ENCODE measurements at places on chromosomes 6 and 20.
A peak's percentile ranks its signal among the peaks of the same experiment; 100 is the strongest.

DNA sequence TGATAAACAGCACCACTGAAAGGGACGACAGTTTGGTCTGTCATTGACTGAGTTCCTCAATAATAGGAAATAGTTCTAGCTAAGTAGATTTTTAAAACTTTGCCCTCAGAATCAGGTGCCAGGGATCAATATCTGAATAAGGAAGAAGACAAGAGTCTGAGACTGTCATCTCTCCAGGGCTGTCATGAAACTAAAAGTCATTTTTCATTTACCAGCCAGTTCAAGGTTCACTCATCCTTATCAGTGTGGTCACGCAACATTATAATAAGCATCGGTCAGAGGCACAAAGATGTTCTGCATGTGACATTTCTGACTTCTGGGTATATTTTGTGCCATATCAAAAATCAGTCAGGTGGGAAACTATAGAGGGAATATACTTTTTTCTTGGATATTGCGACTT, 52.5 kb upstream of the E2F3 start:
- no peak for DNase-seq

DNA sequence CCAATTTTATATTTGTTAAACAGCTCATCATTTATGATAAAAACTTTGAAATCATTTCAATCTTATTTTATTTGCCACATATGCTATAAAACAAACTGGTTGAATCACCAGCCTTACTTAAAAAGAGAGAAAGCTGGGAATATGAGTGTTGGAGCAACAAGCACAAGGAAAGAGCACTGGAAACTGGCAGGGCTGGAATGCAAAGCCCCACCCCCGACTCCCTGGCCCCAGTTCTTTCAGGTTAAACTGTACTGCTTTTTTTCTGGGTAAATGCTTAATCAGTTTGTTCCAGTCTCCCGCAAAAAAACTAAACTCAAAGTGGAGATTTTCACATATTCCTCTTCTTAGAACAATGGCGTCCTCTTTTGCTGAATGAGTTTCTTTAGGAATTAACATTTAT, 433.8 kb upstream of the NOX3 start:
- no peak for DNase-seq

DNA sequence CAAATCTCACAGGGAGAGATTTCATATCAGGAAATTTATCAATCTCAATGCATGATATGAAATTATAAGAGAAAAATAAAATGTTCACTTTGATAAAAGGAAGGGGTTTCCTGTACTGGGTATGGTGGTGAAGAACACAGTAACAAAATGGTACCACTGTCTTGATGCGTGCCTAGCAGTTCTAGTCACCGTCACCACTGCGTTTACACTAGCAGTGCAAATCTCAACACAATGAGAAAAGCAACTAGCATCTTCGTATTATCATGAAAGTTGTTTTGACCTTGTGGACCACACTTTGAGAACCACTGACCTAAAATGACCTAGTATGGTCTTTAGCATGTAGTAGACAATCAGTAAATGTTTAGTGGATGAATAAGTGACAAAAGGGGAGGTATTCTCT, 68.4 kb upstream of the ADGRF4 start:
- no peak for DNase-seq

DNA sequence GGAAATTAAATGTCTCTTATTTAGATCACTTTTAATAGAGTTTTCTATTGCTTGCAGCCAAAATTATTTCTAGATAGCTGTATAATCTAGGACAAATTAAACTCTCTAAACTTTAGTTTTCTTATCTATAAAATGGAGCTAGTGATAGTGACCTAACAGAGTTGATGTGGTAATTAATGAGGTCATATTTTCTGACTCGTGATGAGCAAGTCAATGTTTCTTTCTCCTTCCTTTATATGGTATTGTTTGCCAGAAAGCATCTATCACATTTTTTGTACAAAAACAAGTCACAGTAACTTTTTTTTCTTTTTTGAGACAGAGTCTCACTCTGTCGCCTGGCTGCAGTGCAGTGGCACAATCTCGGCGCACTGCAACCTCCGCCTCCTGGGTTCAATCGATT, 267.7 kb downstream of the FARS2 start:
- no peak for DNase-seq

DNA sequence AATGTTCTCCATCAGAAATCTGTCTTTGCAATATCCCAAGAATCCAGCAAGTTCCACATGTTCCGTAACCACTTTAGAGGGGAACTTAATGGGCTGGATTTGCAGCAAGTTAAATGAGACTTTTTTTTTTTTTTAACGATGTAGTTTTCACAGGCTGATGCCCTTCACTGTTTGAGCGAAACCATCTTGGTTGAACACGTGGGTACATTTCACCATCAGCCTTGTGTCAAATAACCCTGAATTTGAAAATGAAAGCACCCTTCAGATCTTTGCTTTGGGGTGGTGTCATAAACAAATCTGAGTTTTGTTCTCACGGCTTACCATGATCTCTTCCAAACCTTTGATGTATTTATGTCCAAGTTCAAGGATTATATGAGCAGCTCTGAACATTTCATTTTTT, 73.7 kb upstream of the EXOC2 start:
- no peak for DNase-seq

DNA sequence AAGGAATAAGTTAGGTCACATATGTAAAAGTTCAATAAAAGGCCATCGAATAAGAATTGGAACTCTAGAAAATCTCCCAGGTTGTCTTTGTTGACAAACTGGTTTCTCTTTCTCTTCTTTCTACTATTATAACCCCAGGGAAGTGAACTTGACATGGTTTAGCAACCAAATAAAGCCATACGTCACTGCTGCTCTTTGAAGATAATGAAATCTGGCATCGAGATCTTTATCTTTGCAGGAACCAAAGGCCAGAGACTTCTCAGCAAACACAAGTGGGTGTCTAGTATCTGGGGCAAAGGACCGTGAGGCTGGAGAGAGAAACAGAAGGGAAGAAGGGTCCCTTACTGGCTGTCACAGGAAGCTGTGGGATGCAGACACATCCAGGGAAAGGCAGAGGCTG, 286.7 kb upstream of the CDYL start:
- DNase-seq = no peak

DNA sequence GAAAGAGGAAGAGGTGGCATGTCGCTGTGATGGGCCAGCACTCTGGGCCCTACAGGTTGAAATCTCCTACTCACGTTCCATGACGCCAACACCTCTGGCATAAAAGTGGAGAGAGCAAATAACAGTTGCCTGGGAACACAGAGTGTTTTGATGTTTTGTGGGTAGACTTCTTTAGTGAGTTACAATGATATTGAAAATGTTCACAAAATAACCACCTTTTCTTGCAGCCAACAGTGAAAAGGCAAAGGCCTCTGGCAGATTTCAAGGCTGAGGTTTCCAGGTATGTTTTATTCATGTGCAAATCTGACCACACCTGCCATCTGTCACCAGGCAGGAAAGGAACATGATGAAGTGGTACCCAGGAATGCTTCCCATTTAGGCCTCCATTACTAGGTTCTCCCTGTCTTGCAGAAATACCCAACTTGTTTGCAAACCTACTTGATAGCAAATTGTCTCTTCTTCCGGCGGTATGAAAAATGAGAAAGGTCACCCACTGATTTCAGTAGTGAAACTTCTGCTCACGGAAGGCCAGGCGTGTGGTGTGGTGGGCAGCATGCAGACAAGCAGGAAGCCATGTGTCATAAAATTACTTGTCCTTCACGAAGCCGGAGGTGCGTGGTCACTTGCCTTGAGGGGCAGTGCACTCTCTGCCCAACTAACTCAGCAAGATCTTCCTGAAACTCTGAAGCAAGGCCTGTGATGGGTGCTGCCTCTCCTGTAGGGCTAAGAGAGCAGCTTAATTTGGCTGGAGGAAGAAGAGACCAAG, 299.1 kb upstream of the PRDM1 start:
- no peak for DNase-seq

GRCh38 chr20:42192321-42192720, 574.1 kb upstream of the CHD6 start:
- no peak for DNase-seq

DNA sequence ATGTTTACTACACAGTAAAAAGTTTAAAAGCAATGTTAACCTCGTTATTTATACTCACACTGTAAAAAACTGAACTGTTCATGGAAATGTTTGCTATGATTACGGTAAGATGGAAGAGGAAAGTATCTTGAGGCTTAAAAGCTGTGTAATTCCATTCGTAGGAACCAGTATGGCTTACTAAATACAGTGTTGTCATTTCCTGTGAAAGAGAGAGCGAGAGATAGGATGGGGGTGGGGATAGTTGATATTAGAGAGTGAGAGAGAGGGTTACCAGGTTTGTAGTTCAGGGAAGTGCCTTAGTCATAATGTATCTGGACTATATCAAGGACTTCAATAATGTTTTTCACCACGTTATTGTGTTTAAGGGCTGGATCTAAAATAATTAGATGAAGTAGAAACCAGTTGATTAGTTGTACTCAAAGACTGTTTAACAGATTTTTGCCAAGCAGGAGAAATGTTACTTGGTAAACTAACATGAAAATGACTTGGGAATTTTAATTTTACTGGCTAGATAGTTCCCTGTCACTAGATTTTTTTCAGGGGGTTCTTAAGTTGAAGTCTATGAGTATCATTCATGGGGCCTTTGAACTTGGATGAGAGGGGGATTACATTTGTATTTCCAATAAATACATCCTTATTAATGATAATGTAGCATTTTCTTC, 30.4 kb downstream of the AFDN start:
- DNase-seq = peak; percentile 83

GRCh38 chr6:156870924-156871539, 93.9 kb downstream of the ARID1B start:
- DNase-seq = no peak

DNA sequence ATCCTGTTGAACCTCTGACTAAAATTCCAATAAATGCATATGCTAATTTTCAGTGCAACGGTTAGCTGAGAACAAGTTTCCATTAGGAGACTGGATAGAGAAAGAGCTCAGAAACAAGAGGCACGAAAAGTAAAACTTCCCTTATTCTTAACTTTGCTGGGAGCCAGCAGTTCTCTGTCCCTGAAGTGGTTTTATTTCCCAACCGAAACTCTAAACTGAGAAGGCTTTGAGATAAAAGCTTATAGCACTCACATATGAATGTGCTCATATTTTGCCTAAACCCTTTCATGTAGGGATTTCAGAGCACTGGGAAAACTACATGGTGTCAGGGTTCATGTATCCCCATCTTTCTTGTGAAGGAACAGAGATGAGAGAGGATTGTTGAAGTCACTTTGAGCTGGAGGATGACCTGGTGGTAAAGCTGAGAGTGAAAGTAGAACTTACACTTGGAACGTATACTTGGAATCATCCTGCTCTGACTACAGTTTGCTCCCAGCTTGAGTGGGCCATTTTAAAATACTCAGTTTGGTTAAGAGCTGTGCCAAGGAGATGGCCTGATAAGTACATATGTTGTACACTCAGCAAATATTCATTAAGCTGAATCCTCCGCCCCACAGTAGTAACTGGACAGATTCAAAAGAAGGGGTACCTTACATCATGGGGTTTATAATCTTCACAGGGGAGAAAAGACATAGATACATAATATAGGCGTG, 324.2 kb upstream of the CNR1 start:
- no peak for DNase-seq

GRCh38 chr20:62788607-62789006, 7.7 kb upstream of the MRGBP start:
- no peak for DNase-seq

- peak; percentile 91 for DNase-seq
Observed at GRCh38 chr6:42714098-42714761, 8.2 kb downstream of the PRPH2 start.

GRCh38 chr6:106727480-106728149, 98.2 kb downstream of the QRSL1 start:
- peak; percentile 2 for DNase-seq

GRCh38 chr6:34085453-34086170, 60.3 kb downstream of the GRM4 start:
- DNase-seq = no peak

DNA sequence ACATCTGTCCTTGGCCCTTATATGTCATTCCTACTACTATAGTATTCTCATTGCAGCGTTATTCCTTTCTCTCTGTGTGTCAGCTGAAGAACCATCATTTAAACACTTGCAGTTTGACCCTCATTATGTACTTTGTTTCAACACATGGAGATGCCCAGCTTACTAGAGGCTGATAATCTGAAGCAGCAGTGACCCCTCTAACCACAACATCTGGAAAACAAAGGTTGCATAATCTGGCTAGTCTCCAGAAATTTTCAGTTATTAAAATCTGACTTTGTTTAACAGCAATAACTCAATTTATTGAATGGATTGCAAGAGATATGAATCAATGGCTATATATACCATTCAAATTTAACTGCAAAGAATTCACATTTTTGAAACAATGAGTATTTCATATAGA, 6.6 kb upstream of the PHIP start:
- DNase-seq = peak; percentile 62

- DNase-seq = no peak
Observed at GRCh38 chr20:12902992-12903391, 105.8 kb upstream of the SPTLC3 start.

Measured in choroid plexus epithelial cell (primary cell).